GM12892 (cell line): ENCODE measurements at places on chromosomes 1 and 21.

DNA sequence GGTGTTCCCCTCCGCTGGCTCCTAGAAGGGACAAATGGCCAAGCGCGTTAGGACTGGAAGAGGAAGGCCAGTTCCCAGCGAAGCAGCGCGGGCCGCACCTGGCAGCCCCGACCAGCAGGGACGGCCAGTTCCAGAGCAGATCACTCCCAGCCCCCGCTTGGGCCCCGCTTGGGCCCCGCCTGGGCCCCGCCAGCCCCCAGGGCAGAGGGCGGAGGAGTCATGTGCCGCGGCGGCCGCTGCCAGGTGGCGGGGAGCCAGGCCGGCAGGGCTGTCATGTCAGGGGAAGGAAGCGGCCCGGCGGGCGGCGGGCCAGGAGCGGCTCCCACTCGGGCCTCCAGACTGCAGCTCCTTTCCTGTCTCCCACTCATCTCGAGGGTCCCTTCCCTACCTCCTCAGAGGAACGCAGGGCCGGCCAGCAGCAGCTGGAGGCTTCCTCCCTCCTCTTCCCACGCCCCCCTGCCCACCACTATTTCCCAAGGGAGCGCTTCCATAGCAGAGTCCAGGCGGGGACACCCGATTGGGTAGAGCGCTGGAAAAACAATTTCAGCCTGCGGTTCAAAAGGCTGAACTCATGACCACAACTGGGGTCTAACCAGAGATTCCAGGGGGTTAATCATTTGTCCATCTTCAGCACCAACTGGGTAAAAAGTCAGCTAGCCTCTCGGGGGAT is 16.5 kb downstream of the ZNF697 start:
- peak; percentile 29 for DNase-seq

DNA sequence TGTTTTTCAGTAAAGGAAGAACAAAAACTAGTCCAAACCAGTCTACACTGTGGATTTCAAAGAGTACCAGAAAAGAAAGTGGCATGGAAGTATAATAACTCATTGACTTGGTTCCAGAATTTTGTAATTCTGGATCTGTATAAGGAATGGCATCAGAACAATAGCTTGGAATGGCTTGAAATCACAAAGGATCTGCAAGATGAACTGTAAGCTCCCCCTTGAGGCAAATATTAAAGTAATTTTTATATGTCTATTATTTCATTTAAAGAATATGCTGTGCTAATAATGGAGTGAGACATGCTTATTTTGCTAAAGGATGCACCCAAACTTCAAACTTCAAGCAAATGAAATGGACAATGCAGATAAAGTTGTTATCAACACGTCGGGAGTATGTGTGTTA is 21.3 kb downstream of the CHODL start:
- DNase-seq = no peak

DNA sequence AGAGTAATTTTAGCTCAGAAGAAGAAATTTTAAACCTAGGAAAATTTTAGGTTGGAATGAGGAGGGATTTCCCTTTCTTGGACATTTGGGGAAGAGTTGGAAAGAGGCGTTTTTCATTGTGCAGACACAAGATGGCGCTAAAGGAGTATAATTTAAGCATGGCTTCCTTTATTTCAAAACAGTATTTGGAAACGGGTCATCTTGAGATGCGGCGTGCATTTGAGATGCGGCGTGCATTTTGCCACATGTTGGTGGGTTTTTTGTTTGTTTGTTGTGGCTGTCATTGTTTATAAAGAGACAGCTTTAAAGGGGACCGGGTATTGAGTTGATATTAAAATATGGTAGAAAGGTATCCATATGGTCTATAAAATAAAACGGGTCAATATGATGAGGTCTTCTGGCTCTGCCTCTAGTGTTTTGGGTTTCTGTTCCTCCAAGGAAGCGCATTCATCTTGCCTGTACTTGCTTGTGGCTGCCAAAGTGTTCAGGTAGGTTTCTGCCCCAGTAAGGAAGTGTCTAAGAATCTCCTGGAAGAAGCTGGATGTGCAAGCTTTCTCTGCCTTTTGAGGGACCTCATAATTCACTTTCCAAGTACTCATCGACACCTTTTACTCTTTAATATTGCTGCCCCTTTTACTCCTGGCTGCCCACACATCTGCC is 210.3 kb downstream of the SLC35F3 start:
- no peak for DNase-seq

DNA sequence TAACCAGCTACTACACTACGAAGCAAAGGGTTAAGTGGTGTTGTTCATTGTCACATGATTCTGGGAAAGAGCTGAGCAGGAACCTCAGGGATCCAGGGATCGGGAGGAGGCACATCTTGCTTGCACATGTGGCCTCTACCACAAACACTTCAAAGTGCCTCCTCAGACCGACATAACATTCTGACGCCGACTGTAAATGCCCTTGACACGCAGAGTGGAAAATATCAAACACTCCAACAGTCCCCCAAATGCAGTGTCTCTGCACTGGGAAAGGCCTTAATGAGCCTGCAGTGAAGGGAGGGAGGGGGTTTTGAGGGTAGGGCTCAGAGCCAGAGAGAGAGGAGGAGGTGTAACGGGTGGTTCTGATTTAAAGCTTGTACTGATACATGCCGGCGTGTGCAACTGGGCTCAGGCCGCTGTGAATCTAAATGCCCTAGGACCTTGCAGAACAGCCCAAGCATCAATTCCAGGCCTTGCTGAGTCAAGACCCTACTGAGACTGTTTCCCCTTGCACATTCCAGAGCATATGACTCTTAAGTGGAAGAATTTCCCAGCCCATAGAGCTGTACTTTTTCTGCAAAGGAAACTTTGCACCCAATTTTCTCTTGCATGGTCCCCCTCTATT is 163.7 kb downstream of the NTMT2 start:
- no peak for DNase-seq

- DNase-seq = no peak
Measured at GRCh38 chr1:63861052-63861691, 87.4 kb downstream of the ROR1 start.

- no peak for DNase-seq
Measured at GRCh38 chr1:14310476-14310875, 288.0 kb upstream of the KAZN start.

DNA sequence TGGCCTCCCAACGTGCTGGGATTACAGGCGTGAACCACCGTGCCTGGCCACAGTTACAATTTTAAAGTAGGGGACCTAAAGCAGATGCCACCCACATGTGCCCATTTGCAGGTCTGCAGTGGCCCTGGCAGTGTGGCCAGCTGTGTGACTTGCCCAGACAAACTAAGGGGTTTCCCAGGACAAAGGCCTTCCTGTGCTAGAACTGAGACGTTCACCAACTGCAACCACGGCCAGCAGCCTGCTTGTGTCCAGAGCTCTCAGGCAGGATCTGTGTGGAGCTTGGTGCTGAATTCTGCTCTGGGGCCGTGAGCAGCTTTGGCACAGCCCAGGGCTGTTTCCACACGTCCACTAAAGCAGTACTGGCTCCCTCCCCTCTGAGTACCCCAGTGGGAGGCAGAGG is 10.6 kb upstream of the PTTG1IP start:
- DNase-seq = no peak

- DNase-seq = no peak
Measured at GRCh38 chr1:36161641-36162531, 5.9 kb downstream of the MAP7D1 start.

- DNase-seq = no peak
Measured at GRCh38 chr1:51515312-51515960, 3.6 kb downstream of the EPS15 start.

- no peak for DNase-seq
Measured at GRCh38 chr1:17780916-17781315, 25.8 kb downstream of the ACTL8 start.

DNA sequence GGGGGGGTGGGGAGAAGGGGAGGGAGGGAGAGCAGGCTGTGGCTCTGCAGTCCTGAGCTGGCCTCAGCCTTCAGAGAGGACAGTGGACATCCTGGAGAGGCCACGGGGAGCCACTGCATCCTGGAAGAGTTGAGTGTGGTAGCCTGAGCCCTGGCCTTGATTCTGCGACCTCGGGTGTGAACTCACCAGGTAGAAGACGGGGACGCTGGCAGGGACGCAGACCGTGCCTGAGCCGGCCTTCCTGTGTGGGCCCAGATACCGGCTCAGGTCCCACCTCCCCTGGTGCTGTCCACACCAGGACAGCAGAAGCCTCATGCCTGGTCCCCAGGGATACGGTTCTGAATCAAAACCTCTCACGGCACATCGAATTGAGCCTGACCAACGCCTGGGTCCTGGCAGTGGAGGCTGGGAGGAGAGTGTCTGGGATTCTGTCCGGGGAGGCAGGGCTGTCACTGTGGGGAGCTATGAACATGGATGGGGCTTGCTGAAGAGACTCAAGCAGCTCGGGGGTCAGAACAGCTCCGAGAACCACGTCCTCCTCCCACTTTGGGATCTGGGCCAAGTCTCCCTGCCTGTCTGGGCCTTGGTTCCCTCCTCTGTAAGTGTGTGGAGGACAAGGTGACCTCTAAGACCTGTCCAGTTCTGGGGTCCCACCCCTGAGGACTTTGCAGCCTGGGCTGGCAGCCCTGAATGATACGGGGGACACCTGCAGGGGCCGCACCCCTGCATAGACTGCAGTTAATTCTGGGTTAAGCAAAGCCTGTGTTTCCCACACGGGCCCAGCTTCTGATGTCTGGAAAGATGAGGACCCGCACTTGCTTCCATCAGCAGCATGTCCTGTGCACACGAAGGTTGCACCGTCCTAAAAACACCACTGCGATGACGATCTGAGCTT is 30.4 kb downstream of the RRP1 start:
- no peak for DNase-seq

DNA sequence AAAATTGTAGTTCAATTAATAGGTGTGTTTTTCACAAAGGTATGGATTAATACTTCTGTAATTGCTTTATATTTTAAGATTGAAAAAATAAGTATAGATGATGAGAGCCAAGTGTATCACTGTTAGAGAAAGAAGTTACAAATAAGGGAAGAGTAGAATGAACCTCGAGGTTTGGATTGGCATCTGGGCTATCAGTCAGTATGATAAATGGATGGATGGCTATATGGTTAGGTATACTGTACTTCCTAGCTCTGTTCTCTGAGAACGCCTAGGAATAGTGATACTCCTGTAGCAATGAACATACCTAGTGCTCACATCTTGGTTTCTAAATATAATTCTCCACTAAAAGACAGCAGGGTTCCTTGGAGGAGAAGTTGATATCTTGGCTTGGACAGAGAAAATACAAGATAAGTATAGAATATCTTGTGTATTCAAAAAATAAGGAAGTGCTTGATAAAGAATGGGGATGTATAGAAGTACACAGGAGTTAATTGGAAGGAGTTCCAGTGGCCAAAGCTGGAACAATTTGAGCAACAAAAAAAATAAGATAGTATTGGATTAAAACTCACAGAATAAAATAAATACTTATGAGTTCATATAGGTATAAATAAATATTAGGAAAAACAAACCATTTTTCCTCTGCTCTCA is 12.4 kb downstream of the IPO9 start:
- no peak for DNase-seq

GRCh38 chr21:36135391-36136102 is 668 bp downstream of the CBR3 start:
- DNase-seq = peak; percentile 60

DNA sequence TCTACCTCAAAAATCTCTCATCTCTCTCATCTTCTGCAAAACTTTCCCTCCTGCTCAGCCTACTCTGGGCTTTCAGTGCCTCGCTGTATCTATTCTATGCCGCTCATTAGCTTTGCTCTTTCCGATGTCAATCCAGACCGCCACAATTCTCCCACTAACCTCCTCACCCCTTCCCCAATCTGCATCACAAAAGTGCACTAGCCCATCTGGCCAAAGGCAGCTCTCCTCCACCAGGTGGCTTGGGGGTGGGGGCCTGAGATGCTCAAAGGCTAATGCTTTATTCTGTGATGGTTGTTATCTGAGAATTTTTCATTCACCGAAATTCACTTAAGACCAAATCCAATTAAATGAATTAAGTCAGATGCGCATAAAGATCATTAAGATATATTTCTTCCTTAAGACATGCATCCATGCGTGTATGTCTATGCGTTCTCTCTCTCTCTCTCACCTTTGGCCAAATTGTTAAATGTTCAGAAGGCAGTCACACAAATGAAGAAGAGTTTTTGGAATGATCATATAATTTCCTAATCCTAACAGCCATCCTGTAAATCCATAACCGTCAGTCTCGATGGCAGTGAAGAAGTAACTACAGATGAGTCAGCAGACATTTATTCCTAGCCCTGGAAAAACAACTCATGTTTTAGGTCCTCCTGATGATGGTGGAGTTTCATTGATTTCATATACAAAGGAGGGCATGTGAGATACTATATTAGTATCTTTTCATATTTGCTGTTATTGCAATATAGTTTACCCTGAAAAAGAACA is 111.3 kb downstream of the C1orf21 start:
- no peak for DNase-seq

DNA sequence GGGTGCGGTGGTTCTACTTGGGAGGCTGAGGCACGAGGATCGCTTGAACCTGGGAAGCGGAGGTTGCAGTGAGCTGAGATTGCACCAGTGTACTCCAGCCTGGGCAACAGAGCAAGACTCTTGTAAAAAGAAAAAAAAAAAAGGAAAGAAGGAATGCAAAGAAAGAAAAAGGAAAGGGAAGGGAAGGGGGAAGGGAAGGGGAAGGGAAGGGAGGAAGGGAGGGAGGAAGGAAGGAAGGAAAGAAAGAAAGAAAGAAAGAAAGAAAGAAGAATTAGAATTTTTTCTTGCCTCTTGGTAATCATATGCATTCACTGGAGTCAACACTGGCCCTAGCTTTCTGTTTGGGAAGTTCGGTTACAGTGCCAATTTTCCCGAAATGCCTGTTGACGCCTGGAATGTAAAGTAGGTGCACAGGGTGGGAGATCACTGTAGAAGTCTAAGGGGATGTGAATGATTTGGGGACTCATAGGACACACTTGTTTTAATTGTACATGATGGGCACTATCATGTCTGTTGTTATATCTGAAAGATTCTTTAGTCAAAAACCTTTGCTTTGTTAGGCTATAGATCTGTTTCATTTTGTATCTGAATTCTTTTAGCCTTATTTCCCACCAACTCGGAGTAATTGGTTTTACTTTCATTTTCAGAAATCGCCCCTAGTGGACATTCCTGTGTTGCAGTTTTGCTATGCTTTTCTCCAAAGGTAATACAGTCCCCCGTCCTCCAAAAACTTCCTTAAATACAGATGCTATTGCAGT is 59.8 kb upstream of the MORC3 start:
- no peak for DNase-seq

- no peak for DNase-seq
Measured at GRCh38 chr1:47558601-47559593, 121.1 kb downstream of the FOXD2 start.

GRCh38 chr1:66998972-66999371 is 55.0 kb downstream of the SLC35D1 start:
- DNase-seq = no peak

GRCh38 chr1:191558379-191558778 is 599.9 kb upstream of the RGS18 start:
- DNase-seq = no peak

- DNase-seq = no peak
Measured at GRCh38 chr1:234697015-234697414, 87.0 kb upstream of the IRF2BP2 start.

DNA sequence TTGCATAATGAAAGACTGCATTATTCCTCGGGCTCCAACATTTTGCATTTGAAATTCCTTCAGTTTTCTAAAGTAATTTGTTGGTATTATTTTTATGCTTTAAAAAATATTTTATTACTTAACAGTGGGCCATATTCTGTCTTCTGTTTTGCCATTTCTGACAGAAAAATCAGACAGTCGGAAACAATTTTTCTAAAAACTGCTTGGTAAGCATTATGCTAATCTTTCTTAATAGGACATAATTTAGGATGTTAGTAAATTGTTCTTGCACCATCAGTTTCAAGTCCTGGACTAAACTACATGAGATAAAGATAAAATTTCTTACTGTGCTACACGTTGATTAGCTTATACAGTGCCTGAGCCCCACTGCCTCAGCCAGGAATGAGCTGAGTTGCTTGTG is 11.2 kb downstream of the RGL1 start:
- no peak for DNase-seq

GRCh38 chr1:212612041-212612961 is 3.7 kb downstream of the ATF3 start:
- DNase-seq = no peak
